ENCODE measurements at places on chromosomes 3 and 15. TPM values are rescaled to one million over a fixed set of nuclear protein-coding genes. Genes with fewer than 3 reads are reported as not detected.

DNA sequence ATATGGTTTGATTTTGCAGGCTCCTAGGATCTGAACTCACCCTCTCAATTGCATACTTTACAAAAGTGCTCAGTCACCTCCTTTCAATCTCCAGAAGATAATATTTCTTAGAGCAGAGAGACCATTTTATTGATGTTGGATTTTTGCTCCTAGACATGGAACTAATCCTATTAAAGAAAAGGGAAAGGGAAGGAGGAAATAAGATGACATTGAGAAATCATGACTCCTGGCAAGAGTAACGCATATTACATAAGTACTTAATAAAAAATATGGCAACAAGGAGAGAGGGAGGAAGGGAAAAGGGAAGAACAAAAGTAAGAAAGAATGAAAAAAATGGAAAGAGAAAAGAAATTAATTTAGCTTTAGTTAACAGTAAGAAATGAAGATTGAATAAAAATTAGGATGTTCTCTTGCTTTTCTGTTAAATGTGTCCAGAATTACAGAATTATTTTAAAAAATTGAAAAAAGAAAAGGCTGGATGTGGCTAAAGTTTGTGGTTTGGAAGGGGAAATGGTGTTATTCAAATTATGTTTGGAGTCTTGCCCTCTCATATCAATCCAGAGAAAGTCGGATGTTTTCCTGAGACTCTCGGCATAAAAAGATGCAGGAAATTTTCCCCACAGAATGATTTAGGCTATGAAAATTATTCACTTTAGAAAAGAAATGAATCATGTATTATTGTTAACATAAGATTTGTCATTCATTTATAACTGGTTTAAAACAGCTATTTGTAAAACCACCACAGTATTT lies 474.0 kb downstream of the FGF12 start:
- H3K36me3 ChIP-seq, result no peaks in the 10 kb centered on the region
- DNase-seq, result no peak
- no peak overlapping the region for H3K4me3 ChIP-seq
- H3K4me1 ChIP-seq, result no peaks in the 10 kb centered on the region
- H3K27ac ChIP-seq, result no peak overlapping the region
- no peaks in the 10 kb centered on the region for H3K27me3 ChIP-seq

DNA sequence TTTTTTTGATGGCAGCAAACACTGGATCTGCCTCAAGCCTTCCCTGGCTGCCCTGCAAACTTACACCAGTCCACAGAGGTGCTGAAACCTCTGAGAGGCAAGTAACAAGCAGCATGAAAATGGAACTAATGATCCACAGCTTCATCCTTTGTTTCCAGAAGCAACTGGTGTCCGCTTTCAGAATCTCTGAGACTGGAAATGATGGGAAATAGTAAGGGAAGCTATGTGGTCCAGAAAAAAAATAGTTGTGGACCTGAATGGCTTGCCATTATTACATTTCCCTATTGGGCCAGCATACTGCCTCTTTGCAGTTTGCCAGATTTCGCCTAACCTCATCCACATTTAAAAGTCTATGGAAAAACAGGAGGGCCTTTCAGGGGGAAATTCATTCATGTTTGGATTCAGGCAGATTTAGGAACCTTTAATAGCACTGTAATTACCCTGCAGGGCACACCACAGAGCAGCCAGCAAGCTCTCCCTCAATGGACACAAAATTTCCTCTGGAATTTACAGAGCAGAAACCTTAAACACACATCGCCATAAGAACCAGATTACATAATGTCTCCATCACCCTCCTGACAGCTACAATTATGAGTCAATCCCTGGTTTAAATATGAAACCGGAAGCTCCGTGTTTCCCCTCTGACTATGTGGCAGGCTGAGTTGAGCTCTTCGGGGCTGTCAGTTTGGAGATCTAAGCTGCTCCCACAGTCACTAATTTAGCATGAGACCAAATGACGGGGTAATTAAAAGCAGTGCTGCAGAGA lies 134.4 kb downstream of the TMCO5A start:
- H3K4me1 ChIP-seq, result peaks cover 60% of the 10 kb centered on the region
- DNase-seq, result peak; percentile 87
- H3K4me3 ChIP-seq, result peak overlapping the region; percentile 60
- H3K27me3 ChIP-seq, result no peaks in the 10 kb centered on the region
- H3K36me3 ChIP-seq, result no peaks in the 10 kb centered on the region
- H3K27ac ChIP-seq, result peak overlapping the region; percentile 91

DNA sequence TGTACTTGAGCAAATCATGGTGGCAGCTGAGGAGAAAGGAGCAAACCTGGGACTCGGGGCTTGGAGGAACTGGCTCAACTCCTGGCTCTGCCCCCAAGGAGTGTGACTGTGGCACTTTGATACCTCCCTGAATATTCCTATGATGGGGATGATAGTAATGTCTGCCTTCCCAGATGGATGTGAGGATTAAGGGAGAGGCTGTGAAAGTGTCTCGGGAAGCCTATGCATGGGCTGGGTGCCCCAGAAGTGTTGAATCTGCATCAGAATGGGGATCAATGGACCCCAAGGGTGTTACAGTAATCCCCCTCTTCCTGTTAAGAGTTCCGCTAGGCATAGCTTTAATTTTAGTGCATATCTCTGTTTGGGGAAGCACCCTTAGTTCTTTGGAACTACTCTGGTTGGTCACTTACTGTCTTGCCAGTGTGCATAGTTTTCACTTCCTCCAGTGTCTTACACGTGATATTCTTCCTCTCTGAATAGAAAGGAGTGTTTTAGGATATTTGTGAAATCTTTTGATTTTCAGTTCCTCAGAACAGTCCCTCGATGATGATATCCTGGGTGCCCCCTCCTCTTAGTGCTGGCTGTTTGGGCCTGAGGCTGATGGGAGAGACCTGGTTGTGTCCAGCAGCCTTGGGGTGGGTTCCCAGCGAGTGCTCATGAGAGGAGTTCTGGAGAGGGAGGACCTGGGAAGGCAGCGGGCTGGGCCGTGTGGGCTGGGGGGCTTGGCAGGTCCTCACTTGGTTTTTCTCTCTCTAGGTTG lies 97.5 kb downstream of the CHDH start:
- H3K36me3 ChIP-seq, result no peaks in the 10 kb centered on the region
- DNase-seq, result no peak
- H3K27me3 ChIP-seq, result peaks cover 93% of the 10 kb centered on the region
- no peak overlapping the region for H3K4me3 ChIP-seq

The PLA1A gene
- 0.36 TPM for total RNA-seq

The KBTBD8 gene
- total RNA-seq, result 0.29 TPM

DNA sequence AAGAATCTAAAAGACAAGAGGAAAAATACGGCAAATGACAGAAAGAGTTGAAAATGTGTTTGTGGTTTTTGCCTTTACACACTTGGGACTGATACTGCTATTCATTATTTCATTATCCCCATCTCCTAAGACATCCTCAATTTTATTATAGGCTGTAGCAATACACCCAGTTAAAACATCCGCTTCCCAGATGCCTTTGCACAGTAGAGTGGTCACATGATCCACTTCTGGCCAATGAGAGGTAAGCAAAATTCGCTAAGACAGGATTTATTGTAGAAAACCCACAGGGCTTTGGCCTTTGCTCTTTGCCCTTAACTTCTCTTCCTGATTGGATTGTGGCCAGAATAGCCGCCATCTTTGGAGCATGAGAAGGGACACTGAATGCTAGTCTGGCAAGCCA lies 53.2 kb upstream of the BOC start:
- H3K27ac ChIP-seq, result no peak overlapping the region
- H3K4me1 ChIP-seq, result peaks cover 11% of the 10 kb centered on the region
- DNase-seq, result no peak
- H3K36me3 ChIP-seq, result no peaks in the 10 kb centered on the region

DNA sequence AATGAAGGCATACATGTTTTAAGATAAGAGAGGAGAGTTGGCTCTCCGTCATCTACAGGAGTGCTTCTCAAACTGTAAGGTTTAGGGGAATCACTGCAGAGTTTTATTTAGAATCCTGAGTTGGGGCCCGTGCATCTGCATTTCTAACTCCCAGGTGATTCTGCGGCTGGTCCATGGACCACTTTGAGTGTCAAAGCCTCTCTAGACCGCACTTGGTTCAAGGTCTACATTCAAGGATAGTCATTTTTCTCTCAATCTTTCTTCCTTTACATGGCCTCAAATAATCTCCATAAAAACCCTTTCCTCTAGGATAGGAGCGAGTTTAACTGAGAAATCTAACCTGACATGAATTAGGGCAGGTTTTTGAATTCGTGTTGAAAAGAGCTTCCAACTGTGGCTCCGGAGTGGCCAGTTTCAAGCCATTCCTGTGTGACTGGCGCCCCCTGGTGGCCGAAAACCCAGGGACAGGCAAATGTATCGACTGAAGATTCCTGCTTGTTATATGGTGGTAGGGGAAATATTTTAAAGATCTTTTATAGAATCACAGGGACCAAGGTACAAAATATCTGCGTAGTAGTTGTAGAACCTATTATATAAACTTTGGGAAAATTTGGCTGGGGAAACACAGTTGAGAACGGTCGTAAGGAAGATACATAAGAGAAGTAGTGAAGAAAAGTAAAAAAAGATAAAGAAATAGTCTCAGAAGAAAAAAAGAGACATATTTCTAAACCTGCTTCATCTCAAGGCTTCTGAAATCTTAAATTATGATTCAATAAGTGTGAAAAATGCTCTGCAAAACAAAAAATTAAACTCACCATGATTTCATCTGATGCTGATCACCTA lies 11.9 kb downstream of the GABRR3 start:
- no peaks in the 10 kb centered on the region for H3K36me3 ChIP-seq
- H3K27ac ChIP-seq, result no peak overlapping the region
- peaks cover 9% of the 10 kb centered on the region for H3K27me3 ChIP-seq
- peak; percentile 88 for DNase-seq
- no peak overlapping the region for H3K4me3 ChIP-seq
